ENCODE measurements at places on chromosomes 5 and 9. TPM values are rescaled to one million over a fixed set of nuclear protein-coding genes. Genes with fewer than 3 reads are reported as not detected.

DNA sequence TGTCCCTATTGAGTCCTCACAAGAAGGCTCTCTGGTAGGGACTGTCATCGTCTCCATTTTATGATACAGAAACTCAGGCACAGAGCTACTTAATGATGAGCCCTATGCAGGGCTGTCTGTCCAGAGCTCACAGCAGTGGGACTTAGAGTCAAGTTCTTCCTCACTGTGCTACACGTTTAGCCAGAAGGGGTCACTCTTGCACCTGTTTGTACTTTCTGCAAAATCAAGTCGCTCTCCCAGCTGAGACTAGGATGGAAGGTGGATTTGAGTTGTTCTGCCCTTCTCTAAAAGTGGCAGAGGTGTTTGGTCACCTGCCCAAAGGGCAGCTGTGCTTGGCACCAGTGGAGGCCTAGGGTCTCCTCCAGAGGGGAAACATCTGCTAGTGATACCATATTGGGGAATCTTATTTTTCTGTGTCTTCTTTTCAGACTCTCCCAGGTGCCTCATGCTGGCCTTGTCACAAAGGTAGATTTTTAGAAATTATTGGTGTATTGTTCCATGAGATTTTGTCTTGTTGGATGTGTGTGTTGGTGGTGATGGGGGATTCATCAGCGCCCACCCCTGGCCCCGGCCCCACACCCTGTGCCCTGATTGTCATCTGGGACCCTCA is 104.2 kb downstream of the PPARGC1B start:
- H3K27me3 ChIP-seq, result no peaks in the 10 kb centered on the region
- no peak overlapping the region for H3K4me3 ChIP-seq
- H3K27ac ChIP-seq, result no peak overlapping the region

DNA sequence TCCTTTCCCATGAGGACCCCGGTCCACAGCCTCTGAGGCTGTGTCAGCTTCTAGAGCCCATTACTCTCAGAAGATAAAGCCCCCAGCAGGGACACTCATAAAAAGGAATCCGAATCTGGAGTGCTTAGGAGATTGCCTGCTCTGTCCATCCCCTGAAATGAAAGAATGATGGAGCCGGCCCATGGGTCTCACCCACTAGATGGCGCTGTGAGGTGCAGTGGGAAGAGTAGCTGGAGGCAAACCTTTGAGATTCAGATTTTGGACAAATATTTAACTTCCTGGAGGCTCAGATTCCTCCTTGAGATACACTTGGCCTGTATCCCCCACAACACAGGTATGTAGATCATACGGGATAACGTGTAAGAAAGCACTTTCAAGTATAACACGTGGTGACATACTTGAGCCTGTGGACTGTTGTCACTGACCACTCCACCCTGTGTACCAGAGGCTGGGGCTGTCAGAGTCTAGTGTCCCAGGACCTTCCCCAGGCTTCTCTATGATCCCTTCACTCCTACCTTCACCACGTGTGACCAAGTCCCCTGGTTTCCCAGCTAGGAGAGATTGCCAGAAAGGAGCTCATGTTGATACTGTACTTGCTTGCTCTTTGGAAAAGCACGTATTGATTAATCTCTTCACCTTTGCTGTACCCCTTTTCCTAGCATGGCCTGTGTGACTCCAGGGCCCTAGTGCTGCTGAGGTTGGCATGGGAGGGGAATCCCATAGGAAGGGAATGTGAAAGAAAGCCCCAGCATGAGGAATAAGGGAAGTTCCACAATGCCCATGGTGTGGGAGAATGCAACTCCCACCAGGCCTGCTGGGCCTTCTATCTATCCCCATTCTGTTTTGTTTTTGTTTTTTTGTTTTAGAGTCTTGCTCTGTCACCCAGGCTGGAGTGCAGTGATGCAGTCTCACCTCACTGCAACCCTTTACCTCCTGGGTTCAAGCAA is 32.1 kb downstream of the TRMO start:
- no peaks in the 10 kb centered on the region for H3K27me3 ChIP-seq
- H3K27ac ChIP-seq, result no peak overlapping the region
- no peak for DNase-seq
- no peaks in the 10 kb centered on the region for H3K36me3 ChIP-seq
- 0 out of 2 replicates have a peak, but pooled peaks cover 6% of the 10 kb centered on the region for H3K4me1 ChIP-seq

DNA sequence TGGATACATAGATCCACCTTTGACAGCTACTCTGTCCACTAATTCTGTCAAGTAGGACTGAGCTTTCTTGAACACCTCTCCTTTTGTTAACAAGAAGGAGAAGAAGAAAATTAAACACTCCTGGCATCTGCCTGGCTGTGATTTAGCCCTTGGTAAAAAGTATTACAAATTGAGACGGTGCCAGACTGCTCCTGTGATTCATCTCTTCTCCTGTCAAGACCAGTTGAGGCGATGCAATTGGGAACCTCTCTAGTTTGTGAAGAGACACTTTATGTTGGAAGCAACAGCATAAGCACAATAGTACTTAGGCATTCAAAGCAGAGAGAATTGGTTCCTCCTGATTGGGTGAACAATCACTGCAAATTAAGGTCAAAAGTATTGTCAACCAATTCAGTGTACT is 72.7 kb downstream of the GHR start:
- H3K4me3 ChIP-seq, result no peak overlapping the region
- H3K36me3 ChIP-seq, result no peaks in the 10 kb centered on the region

GRCh38 chr9:87063871-87064270 is 116.6 kb upstream of the GAS1 start:
- no peak overlapping the region for H3K4me3 ChIP-seq
- no peaks in the 10 kb centered on the region for H3K4me1 ChIP-seq
- H3K27ac ChIP-seq, result no peak overlapping the region
- H3K36me3 ChIP-seq, result no peaks in the 10 kb centered on the region

DNA sequence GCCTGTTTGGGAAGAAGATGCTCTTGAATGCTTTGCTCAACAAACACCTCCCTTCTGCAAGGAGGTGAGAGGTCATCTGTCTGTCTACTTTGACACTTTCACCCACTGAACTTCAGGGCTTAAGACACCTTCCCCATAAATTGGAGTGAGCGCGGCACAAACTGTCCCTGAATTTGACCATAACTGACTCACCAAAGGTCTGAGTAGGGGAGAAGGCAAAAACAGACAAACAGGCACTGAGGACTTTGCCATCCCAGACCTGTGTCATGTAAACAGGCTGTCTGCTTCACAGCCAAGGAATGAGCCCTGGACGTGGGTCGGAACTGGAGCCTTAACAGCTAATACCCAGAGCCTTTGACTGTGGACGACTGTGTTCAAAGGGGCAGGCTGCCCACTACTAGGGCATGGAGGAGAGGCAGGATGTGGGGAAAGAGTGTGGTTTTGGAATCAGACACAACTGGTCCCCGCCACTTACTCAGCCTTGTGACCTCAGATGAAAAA is 320.9 kb upstream of the KLF4 start:
- H3K27me3 ChIP-seq, result no peaks in the 10 kb centered on the region
- H3K4me3 ChIP-seq, result no peak overlapping the region
- no peak for DNase-seq
- H3K27ac ChIP-seq, result no peak overlapping the region

The LHX3 gene
- total RNA-seq, result 0.22 TPM

The PCDHA4 gene
- not detected for total RNA-seq

The SLC9A3 gene
- total RNA-seq, result 5.6 TPM

GRCh38 chr5:146337264-146337904 is 1.3 kb upstream of the POU4F3 start:
- peaks cover 56% of the 10 kb centered on the region for H3K27me3 ChIP-seq
- H3K4me1 ChIP-seq, result no peaks in the 10 kb centered on the region
- no peak for DNase-seq
- no peak overlapping the region for H3K4me3 ChIP-seq
- no peak overlapping the region for H3K27ac ChIP-seq

The CTXN3 gene
- total RNA-seq, result not detected

The RNF224 gene
- 4.7 TPM for total RNA-seq

DNA sequence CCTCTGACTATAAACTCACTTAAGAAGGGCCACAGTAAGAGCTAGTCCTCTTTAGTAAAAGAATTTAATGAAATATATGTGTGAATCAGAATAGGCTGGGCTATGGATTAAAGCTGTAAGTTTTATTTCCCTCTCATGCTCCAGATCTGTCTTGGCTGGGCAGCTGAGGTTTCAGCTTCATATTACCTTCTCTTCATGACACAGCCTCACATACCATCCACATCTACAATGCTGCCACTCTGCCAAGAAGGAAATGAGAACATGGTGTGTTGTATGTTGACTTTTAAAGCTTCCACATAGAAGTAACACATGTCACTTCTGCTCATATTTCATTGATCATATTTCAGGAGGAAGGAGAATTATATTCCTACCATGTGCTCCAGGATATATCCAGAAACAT is 776.0 kb upstream of the ACO1 start:
- DNase-seq, result peak; percentile 37
- no peak overlapping the region for H3K4me3 ChIP-seq
- H3K27ac ChIP-seq, result no peak overlapping the region
- no peaks in the 10 kb centered on the region for H3K36me3 ChIP-seq

The WDR31 gene
- total RNA-seq, result 12.9 TPM

The FCN2 gene
- not detected for total RNA-seq

GRCh38 chr9:7119612-7120011 is 361.8 kb downstream of the KDM4C start:
- no peak for DNase-seq
- no peaks in the 10 kb centered on the region for H3K36me3 ChIP-seq
- no peak overlapping the region for H3K27ac ChIP-seq
- no peaks in the 10 kb centered on the region for H3K4me1 ChIP-seq
- no peak overlapping the region for H3K4me3 ChIP-seq

DNA sequence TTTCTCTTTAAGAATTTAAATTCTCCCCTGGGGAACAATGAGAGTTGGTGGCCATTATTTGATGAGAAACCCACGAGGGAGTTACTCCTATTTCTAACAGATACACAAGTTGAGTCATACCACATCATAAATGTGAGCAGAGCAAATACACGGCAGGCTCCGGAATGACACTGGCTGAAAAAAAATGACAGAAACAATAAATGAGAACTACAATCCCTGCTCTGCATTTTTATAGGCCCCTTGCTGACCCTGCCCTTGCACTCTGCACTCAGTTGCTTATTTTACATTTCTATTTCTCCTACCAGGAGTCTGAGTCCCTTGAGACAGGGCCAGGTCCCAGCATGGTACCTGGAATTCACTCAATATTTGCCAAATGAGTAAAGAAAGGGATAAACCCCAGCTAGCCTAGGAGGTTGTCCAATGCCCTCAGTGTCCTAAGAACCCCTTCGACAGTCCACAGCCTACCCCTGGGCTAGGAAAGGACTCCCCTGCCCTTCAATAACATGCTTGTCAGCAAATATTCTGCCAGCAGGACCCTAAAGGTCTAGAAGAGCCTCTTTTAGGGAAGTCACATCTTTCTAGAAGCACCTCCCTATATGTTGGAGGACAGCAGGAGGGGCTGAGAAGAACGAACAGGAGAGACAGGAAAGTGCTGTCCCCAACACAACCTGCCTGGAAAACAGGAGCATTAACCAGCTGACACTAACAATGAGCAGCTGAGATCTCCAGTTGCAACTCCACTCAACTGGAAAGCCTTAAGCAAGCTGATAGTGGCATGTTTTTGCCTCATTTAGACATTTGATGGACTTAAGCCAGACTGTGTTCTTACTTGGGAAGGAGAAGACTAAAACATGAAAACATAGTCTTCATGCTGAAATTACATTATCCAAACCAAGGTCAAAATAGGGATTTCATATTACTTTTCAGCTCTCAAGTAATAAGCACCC is 191.2 kb downstream of the ACTL7B start:
- no peak overlapping the region for H3K4me3 ChIP-seq
- H3K4me1 ChIP-seq, result no peaks in the 10 kb centered on the region
- H3K36me3 ChIP-seq, result no peaks in the 10 kb centered on the region
- no peaks in the 10 kb centered on the region for H3K27me3 ChIP-seq
- no peak overlapping the region for H3K27ac ChIP-seq

- H3K36me3 ChIP-seq, result no peaks in the 10 kb centered on the region
- no peak overlapping the region for H3K27ac ChIP-seq
- DNase-seq, result no peak
- no peaks in the 10 kb centered on the region for H3K27me3 ChIP-seq
- no peak overlapping the region for H3K4me3 ChIP-seq
Measured at GRCh38 chr5:407051-407450, 35.9 kb upstream of the EXOC3 start.

The ZNF367 gene
- 12.6 TPM for total RNA-seq

DNA sequence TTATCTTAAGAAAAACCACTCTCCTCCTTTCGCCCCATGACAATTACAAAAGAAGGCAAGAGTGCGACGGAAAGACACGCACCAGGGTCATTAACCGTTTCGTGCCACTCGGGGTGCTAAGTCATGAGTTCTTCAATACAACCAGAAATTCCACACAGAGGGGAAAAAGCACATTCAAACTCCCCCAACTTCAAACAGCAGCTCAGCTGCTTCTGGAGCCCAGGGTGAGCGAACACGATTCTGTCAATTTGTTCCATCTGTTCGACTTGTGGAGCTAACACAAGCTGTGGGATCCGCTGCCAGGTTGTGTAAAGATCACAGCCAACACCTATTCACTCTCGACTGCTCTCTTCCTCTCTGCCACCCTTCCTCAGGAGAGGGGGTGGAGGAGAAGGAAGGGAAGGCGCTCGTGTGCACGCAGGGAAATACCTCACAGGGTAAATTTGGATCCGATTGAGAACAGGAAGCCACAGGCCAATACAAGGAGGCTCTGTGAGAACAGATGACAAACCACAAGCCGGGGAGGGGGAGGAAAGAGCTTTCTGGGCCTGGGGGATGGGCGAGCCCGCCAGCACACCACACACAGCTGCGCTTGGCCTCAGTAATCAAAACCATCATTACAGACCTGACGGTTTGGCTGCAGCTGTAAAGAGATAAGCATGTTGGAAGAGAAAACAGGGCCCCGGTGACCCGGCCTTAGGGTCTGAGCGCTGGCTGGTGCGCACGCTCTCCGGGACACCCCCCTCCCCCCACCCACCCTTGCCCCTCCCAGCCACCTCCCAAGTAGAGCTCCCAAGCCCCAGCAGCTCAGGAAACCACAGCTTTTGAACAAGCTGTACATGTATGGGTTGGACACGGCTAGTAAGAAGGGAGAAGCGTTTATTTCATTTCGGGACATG is 54.3 kb downstream of the PTCH1 start:
- H3K27me3 ChIP-seq, result no peaks in the 10 kb centered on the region
- no peak overlapping the region for H3K4me3 ChIP-seq
- H3K4me1 ChIP-seq, result no peaks in the 10 kb centered on the region
- DNase-seq, result no peak
- peaks cover 4% of the 10 kb centered on the region for H3K36me3 ChIP-seq
- no peak overlapping the region for H3K27ac ChIP-seq

DNA sequence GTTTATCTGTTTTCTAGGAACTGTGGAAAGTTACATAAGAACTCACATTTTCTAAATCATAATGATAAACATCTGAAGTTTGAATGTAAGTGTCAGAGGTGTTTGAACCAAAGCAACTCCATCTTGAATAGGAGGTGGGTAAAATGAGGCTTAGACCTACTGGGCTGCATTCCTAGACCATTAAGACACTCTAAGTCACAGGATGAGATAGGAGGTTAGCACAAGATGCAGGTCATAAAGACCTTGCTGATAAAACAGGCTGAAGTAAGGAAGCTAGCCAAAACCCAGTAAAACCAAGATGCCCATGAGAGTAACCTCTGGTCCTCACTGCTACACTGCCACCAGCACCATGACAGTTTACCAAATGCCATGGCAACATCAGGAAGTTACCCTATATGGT is 297.7 kb upstream of the POU5F2 start:
- no peak overlapping the region for H3K4me3 ChIP-seq
- H3K36me3 ChIP-seq, result no peaks in the 10 kb centered on the region
- no peak overlapping the region for H3K27ac ChIP-seq
- H3K4me1 ChIP-seq, result peaks cover 12% of the 10 kb centered on the region

Measured in PC-9 (cell line).